GDM1 (cell line): ENCODE measurements at places on chromosomes 2 and 18.

- peak; percentile 42 for DNase-seq
Measured at GRCh38 chr2:39403311-39403710, 33.8 kb downstream of the MAP4K3 start.

DNA sequence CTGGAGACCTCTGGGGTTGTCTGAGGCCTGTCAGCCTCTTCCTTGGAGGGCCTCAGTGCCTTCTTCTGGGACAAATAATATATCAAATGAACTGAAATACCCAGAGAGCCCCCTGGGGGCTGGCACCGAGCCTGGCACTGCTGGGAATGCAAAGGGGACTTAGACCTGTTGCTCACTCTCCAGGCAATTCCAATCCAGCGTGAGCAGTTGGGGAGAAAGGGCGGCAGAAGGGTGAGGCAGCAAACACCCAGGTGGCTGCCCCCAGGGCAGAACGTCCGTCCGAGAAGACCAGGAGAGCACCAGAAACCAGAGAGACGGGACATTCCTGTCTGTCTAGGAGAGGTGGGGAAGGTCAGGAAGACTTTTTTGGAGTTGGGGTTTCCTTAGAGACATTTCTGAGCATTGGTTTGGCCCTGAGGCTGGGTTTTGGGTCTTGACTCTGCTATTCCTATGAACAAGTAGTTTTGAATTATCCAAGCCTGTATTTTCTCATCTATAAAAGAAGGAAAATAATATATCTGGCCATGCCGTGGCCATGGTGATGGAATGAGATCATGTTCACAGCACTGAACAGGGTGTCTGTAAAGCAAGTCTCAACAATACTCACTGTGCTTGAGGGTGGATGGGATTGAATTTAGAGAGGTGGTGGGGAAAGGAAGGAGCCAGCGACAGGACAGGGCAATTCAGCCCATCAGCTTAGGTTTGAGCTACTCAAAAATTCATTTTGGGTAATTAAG is 44.3 kb upstream of the ZBTB7C start:
- no peak for DNase-seq

DNA sequence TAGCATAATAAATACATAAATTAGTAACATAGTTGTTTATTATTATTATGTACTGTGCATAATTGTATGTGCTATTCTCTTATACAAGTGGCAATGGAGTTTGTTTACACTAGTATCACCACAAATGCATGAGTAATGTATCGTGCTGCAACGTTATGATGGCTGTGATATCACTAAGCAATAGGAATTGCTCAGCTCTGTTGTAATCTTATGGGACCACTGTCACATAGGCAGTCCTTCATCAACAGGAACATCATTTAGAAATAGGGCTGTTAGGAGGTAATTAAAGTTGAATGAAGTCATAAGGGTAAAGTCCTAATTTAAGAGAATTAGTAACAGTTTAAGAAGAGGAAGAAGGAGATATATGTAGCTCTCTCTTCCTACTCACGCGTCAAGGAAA is 33.8 kb downstream of the TEX51 start:
- no peak for DNase-seq

GRCh38 chr2:82790206-82791021 is 1668.7 kb downstream of the SUCLG1 start:
- no peak for DNase-seq

GRCh38 chr18:74950479-74950878 is 258.5 kb downstream of the PTGR3 start:
- DNase-seq = no peak
